Activated CD4-positive, alpha-beta T cell treated with anti-CD3 and anti-CD28 coated beads, Interleukin-10, Interleukin-2, amounts not matched to agents 100 ng/mL and 50 ng/mL, durations not matched to agents 16 hours and 8 hours (primary cell): ENCODE measurements at places on chromosomes 7 and 10.

GRCh38 chr10:110576220-110576619 is 8.7 kb downstream of the SMC3 start:
- DNase-seq, result no peak

- DNase-seq, result no peak
Observed at GRCh38 chr7:124808206-124808605, 42.6 kb upstream of the GPR37 start.

GRCh38 chr10:91536111-91536510 is 96.8 kb downstream of the PPP1R3C start:
- no peak for DNase-seq

DNA sequence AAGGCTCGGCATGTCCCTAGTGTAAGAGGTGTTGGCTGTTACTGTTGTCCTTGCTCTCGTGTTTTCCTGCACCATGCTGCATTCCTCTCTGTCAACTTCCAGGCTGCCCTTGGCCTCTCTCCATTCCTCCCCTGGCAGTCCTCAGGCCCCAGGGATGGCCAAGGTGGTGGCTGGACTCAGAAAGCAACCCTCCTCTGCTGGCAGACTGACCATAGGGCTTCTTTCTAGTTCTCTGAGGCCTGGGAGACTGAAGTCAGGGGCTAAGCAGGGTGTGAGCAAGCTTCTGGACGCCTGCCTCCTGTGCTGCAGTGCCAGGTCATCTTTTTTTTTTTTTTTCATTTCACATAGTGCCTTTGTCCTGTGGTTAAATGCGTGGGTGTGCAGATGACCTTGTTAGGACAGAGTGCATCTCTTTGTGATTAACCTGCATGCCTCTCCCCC is 72.0 kb downstream of the GOLGA7B start:
- DNase-seq, result no peak
